ENCODE measurements at places on chromosomes 5 and 9. TPM values are rescaled to one million over a fixed set of nuclear protein-coding genes. Genes with fewer than 3 reads are reported as not detected.

- peak; percentile 62 for DNase-seq
Measured at GRCh38 chr9:81052846-81053245, 636.5 kb downstream of the TLE1 start.

GRCh38 chr5:106862450-106863193 is 808.1 kb downstream of the EFNA5 start:
- peak; percentile 96 for DNase-seq

DNA sequence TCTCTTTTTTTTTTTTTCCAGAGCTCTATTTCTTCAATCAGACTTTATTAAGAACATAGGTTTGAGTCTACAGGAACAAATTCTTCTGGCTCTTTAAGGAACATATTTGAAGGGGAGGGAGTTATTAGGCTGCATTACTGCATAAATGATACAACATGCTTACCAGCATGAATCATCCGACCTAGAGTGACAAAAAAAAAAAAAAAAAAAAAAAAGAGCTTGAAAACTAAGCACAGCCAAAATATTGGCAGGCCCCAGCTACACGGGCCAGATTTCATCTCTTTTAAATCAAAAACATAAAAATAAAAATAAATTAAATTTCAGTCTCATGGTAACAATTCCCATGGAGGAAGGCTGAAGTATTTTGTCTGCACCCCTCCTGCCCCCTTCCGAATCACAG is 26.3 kb downstream of the MSX2 start:
- DNase-seq: peak; percentile 76

DNA sequence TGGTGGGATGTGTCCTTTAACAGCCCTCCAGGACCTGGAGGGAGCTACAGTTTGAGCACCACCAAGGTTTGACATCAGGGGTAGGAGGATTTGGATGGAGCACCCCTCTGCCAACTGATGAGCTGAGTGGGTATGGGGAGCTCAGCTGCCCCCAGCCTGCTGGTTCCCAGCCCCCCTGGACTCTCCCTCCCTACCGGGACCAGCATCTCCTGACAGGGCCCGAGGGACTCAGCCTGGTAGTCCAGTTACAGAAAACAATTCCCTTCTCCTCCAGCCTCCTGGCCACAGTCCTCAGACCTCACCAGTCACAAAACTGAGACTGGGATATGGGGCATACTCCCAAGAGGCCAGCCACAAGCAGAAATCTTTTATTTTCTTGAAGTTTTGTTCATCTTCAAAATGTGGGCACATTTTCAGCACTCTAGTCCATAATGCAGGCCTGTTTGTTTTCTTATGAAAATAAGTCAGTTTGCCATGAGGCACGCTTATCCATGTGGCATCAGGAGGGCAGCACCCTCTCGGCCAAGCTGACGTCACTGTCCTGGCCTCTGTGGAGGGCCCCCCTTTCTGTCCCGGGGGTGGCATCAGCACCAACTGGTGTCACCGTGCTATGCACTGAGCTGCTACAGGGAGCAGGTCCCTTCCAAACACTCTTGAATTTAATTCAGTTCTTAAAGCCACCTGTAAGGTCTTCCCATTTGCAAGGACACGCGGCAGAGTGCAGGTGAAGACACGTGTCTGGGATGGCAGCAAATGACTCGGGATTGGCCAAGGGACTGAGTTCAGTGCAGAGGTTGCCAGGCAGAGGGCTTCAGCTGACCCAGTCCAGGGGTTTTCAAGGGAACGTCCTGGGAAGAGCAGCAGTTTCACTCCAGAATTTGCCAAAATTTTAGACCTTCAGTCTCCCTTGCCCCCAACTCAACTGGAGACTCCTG is 187.6 kb downstream of the GADD45G start:
- no peak for DNase-seq

The ISL1 gene
- not detected for total RNA-seq
